IMR-90 (cell line): ENCODE measurements at places on chromosomes 5 and 9. TPM values are rescaled to one million over a fixed set of nuclear protein-coding genes. Genes with fewer than 3 reads are reported as not detected.
A peak's percentile ranks its signal among the peaks of the same experiment; 100 is the strongest.

DNA sequence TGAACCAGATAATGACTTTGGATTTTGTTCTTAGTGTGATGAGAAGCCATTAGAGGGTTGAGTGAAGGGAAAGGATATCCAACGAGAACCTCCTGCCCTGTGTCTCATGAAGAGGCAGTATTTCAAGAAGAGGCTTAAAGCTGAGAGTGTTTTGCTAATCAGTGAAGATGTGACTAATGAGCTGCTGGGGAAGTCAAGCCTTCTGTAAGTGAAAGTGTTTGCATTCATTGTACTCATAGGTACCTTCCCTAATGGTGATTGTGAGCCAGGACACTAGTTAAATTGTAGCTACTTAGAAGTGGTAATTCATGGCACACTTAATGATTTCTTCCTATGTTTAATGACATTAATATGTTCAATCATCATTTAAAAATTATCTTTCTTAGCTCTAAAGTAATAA is 23.7 kb downstream of the PIP5K1B start:
- no peak for DNase-seq

GRCh38 chr9:132244582-132245455 is 83.0 kb downstream of the NTNG2 start:
- DNase-seq = no peak

The CCL21 gene
- total RNA-seq = not detected in 2 replicates

DNA sequence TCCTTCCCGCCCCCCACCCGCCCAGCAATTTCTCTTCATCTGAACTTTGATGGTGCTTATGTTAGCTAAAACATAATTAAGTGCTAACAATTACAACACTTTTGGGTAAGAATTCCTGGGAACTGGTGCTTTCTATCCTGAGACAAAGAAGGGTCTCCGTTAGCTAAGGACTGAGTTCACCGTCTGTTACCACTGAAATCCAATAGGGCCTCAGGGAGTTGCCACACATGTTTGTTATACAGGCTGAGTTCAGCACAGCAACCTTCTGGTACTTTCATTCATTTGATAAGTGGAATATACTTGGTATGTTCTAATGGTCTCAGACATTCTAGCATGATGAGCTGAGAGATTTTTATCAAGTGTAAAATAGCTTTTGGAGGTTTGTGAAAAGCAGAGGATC is 437.9 kb downstream of the EFNA5 start:
- no peak for DNase-seq

DNA sequence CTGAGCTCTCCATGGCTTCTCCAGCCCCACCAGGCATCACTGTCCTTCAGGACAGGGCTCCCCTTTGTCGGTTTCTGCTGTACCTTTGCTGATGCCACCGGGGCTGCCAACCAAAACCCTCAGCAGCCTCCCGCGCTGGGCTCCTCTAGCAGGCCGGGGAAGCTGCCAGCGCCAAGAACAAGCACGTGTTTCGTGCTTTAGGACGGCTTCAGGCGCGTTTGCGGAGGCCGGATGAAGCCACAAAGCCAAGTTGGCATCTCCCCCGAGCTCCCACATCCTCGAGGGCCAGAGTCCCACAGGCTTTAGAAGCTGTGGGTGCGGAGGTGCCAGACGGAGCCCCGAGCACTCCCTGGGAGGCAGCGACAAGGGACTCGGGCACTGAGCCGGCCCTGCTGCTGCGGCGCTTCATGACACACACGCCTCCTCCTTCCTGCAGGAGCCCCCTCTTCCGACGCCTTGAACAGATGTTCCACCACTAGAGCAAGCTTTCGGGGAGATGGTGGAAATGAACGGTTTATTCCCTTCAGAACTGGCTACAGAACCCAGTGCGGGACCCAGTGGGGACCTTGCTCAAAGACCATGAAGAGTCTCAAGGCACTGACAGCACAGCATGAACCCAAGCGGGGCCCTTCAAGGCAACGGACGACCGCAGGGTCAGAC is 36.7 kb downstream of the SARDH start:
- no peak for DNase-seq

DNA sequence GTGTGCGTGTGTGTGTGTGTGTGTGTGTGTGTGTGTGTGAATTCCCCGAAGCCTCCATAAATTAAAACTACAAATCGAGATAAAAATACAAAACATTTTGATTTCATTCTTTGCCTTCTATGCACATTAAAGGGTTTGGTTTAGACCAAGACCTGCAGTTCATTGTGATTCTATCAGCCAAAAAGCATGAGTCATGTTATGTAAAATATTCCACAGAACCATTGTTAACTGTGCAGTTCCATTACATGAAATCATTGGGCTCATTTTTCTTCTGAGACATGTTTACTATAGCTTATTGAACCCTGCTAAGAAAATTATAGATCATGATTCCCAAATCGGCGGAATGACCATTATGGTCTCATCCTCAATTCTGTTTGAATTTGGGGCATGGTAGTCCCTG is 11.7 kb downstream of the CAVIN4 start:
- DNase-seq = peak; percentile 65

GRCh38 chr5:67178085-67178484 is 18.5 kb downstream of the CD180 start:
- peak; percentile 10 for DNase-seq

- DNase-seq = no peak
These were observed 14.9 kb upstream of the CERCAM start for GRCh38 chr9:128405780-128406171.

DNA sequence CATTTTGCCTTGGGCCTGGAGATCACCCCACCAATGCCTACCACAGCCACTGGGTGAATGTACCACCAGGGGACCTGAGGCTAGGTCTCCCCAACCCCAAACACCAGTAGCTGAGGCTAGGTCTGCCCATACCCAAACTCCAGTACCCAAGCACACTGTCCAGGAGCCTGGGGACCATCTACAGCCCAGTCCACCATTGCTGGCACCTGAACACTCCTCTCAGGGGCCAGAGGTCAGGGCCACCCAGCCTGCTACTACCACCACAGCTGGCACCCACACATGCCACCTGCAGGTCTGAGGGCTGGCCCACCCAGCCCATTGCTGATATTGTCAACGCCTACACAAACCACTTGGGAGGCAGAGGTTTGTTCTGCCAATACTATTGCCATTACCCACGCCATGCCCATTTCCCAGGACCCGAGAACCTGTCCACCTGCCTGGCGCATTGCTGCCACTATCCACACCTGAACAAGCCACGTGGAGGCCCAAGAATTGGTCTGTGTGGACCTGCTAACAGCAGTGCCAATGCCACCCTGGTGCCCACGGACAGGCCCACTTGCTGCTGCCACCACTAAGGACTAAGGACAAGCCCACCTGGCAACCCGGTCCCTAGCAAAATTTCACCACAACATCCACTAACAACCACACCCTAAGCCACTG is 59.2 kb downstream of the ZDHHC21 start:
- no peak for DNase-seq

The ERP44 gene
- 9.1 and 16.1 TPM in 2 replicates for total RNA-seq

The PCDHB11 gene
- total RNA-seq = under 0.01 TPM in 2 replicates

The SPINK1 gene
- not detected in 2 replicates for total RNA-seq

DNA sequence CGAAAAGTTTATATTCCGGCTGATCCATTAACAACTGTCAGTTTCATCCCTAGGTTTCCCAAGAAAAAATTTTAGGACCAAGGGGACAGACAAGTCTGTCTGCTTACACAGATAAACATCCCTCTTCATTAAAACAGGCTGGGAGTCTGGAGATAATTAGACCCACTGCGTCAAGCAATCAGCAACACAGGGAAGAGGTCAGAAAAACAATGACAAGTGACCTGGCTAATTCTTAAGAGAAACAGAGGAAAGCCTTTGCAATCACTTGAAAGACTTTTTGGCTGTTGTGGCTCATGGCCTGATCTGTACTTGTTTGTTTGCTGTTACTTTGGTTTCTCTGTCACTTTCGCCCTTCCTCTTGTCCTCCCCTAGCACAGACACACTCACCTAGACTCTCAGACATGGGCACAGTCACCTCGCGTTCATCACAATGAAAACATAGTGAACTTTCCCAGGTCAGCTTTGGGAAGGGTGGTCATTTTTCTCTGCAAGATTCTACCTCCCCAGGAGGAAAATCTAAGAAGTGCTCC is 2.9 kb upstream of the CCDC192 start:
- no peak for DNase-seq

The TMEM215 gene
- not detected in 2 replicates for total RNA-seq

The FGD3 gene
- total RNA-seq = not detected in 2 replicates

- DNase-seq = no peak
These were observed 91.3 kb upstream of the KIF2A start for GRCh38 chr5:62214701-62215100.

GRCh38 chr9:73138516-73138915 is 13.1 kb upstream of the ANXA1 start:
- no peak for DNase-seq

- DNase-seq = no peak
These were observed 214.4 kb downstream of the PCSK1 start for GRCh38 chr5:96218653-96219052.
